SK-MEL-5 (cell line): ENCODE measurements at places on chromosomes 5 and 9. TPM values are rescaled to one million over a fixed set of nuclear protein-coding genes. Genes with fewer than 3 reads are reported as not detected.

SEMA6A gene
- 37.6 and 39.0 TPM in 2 replicates for total RNA-seq

KIF27 gene
- total RNA-seq: 3.0 and 4.7 TPM in 2 replicates

PPP1R26 gene
- 22.5 and 24.4 TPM in 2 replicates for total RNA-seq

MELK gene
- 25.7 and 27.0 TPM in 2 replicates for total RNA-seq

DNA sequence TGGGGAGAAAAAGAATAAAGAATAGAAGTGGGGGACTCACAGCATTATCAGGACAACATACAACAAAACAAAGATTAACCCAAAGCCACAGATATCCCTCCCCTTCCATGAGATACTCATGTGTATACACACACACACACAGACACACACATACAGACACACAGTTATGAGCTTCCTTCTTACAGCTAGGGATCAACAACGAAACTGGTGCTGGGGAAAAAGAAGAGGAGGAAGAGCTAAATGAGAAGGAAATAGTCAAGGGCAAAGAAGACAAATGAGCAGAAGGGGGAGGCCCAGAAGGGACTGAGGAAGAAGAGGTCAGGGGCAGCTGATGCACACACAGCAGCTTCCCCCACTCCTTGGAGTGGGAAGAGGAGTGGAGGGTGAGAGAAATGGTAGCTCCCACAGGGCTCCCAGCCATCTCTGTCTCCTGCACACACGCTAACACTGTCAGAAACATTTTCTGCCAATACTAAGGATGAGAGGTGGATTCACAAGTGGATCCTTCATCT, 66.2 kb downstream of the SIL1 start:
- no peak for DNase-seq

DNA sequence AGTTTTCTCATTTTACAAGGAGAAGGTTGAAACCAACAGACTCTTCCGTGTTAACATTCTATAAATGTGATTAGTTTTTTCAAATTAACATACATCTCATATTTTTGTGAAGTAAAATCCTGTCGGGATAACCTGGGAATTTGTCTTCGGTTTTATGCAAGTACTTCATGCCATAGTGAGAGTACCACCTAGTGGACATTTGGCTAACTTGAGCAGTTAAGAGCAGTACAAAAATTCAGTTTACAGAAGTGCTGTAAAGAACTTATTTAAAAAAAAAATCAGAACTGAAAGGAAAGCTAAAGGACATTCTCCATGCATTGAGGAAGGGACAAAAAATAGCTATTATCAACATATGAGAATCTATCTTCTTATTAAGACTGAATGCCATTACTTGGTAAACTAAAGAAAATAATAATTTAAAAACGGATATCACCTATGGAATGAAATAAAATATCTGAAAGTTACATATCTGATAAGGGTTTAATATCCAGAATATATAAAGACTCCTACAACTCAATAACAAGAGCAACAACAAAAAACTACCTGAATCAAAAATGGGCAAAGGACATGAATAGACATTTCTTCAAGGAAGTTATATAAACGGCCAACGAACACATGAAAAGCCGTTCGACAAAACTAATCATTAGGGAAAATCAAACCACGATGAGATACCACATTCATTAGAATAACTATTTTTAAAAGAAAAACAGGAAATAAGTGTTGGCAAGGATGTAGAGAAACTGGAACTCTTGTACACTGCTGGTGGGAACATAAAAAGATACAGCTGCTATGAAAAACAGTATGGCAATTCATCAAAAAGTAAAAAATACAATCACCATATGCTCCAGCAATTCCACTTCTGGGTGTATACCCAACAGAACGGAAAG, 117.0 kb upstream of the GNA14 start:
- peak; percentile 70 for DNase-seq

GRCh38 chr9:112754578-112754977, 4.0 kb downstream of the SNX30 start:
- DNase-seq: peak; percentile 82

GRCh38 chr5:41876678-41877077, 6.5 kb upstream of the OXCT1 start:
- DNase-seq: no peak

- DNase-seq: no peak
Observed at GRCh38 chr9:136206602-136207275, 1.8 kb upstream of the LHX3 start.
